ENCODE measurements at places on chromosomes 1 and 21.
A peak's percentile ranks its signal among the peaks of the same experiment; 100 is the strongest.

DNA sequence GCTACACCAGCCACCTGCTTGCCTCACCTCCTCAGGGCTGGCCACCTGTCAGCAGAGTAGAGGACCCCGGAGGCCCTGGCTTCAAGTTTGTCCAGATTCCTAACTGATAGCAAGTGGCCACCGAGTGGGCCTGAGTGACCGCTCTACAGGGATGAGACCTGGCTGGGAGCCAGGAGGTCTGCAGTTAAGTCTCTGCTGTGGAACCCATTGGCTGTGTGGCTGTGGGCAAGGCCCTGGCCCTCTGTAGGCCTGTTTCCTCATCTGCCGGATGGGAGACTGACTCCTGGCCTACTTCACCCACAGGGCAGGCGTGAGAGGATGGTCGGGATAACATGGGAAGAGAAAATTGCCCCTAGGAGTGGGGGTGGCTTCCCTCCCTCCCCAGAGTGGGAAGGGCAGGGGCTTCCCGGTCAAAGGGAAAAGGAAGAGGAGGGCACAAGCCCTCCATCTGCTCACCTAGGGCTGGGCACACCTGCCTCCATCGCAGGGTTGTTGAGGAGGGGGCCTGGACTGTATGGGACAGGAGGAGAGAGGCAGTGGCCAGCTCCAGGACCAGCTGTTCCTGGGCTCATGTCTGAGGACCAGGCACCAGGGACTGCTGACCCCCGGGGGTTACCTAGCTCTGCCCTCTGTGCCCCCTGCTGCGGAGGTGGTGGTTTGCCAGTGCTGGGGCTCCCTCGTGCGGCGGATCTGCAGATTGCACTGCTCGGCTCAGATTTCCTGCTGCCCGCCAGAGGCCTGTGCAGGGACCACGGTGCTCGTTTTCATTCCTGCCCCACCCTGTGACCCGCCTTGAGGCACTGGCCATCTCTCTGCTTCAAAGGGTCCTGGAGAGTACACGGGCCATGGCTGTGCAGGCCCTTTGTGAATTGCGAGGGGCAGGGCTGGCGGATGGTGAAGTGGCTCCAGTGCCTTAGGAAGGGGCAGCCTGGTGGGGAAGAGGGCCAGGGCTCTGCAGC, 9.1 kb upstream of the MTFR1L start:
- peak; percentile 89 for DNase-seq

DNA sequence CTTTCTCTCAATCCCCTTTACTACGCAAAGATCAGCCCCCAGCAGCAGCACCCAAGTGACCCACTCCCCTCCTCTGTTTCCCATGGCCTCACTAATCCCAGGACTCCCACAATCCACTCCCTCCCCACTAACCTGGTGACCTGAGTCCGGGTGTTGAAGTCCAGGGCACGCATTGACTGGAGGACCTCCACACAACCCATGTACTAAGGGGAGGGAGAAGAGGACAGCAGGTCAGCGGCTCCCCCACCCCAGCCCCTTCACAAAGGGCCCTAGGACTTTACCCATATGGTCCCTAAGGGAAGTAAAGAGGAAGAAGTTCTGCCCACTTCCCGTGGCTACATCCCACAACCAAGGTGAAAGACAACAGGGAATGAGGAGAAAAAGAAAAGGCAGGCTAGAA, 1.3 kb downstream of the SHC1 start:
- no peak for DNase-seq

DNA sequence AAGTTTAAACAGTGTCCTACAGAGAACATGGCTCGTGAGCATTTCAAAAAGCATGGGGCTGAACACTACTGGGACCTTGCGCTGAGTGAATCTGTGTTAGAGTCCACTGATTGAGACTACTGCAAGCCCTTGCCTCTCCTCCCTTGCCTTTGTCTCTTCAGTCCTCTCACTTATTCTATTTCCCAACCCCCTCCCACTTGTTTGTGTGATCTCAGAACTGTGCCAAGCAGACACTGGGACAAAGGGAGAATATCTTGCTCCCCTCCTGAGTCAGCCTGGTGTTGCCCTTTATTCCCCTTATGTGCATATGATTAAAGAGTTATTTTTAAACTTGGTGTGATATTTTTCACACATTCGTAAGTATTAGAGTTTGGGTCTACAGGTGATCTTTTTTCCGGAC, 11.1 kb upstream of the RPRD2 start:
- no peak for DNase-seq

DNA sequence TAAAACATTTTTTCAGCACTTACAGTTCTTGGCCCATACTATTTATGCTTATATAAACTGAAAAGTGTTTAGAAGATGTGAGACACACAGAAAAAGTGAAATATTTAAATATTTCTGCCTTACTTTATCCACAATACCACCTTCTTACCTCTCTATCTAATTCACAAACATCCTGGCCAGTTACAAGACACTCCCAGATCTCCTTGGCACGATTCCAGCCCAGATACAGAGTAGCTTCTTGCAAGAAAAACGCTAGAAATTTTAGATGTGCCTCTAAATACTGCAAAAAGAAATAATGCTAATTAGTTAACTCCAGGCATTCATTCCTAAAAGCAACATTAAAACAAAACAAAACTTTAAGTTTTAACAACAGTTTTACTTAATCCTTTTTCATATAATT, 68.4 kb downstream of the USP24 start:
- DNase-seq = peak; percentile 38

- DNase-seq = no peak
These were observed 79.0 kb downstream of the RASAL2 start for GRCh38 chr1:178172939-178173338.

- DNase-seq = peak; percentile 32
These were observed 184.1 kb downstream of the ZSCAN20 start for GRCh38 chr1:33656467-33657005.

DNA sequence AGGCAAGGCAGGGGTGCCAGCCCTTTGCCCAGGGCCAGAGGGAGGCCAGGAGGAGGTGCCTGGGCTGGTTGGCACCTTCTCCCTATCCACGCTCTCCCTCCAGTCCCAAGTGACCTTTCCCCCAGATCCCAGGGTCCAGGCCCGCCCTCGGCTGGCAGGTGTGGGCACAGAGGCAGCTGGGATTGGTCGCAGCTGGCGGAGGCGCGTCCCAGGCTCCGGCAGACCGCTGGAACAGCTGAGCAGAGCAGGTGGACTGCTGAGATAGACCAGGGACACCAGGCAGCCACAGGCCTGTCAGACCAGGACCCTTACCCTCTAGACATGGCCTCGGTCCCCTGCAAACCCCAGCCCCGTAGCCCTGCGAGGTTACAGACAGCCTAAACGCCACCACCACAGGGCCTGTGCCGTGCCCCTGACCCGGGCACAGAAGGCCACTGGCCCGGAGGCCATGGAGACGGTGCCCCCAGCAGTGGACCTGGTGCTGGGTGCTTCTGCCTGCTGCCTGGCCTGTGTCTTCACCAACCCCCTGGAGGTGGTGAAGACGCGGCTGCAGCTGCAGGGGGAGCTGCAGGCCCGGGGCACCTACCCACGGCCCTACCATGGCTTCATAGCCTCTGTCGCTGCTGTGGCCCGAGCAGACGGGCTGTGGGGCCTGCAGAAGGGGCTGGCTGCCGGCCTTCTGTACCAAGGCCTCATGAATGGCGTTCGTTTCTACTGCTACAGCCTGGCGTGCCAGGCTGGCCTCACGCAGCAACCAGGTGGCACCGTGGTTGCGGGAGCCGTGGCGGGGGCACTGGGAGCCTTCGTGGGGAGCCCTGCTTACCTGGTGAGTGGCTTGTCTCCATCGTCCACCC, at the start of gene SLC25A34:
SLC25A34 (plus strand) TSS at position 221 of the 854 bp plus-strand sequence; CDS start at position 449, 228 bp downstream.
- peak; percentile 18 for DNase-seq

DNA sequence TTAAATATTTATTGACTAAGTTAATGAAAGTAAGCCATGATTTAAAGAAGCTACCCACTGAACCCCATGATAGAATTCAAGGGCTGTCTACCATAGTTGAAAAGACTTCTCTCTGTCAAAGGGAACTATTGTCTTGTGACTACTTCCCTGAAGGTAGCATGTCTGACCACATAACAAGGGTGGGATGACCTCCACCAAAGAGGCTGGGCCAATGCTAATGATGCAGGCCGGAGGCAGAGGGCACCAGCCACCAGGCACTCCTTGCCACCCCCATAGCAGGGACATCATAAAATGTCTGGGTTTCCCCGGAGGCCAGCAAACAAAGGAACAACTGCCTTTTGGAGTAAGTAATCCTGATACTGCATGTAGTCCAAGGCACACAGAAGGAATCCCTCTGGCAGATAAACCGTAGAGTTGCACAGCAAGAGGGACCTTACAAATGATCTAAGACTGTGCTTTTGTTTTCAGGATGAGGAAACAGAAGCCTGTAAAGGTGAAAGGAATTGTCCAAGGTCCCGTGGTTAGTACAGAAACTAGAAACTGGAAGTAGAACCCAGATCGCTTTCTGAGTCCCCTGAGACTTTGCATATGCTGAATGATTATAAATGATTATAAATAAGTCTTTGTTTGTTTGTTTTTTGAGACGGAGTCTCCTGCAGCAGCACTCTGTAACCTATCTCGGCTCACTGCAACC, 33.5 kb upstream of the ITPKB start:
- no peak for DNase-seq
